ENCODE measurements at places on chromosomes 11 and 22.

DNA sequence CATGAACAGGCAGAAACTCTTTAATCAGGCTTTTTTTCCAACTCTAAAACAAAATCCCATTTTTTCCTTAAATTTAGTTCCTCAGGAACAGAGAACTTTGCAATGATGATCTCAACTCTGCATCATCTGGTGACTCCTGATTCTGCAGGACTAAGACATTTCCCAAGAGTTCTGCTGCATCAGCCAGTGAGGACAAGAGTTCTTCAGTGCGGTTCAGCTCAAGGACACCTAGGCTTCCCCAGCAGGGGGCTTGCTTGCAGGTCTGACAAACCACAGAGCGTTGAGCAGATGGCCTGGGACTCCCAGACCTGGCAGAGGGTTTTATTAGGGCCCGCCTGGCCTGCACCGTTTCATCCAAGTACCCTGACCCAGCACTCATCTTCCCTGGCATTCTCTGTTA, 6.4 kb downstream of the CDCA5 start:
- DNase-seq, result no peak

GRCh38 chr22:21734540-21735199, 924 bp downstream of the YPEL1 start:
- DNase-seq, result no peak

- no peak for DNase-seq
These were observed 7.6 kb downstream of the C11orf58 start for GRCh38 chr11:16745950-16746605.

DNA sequence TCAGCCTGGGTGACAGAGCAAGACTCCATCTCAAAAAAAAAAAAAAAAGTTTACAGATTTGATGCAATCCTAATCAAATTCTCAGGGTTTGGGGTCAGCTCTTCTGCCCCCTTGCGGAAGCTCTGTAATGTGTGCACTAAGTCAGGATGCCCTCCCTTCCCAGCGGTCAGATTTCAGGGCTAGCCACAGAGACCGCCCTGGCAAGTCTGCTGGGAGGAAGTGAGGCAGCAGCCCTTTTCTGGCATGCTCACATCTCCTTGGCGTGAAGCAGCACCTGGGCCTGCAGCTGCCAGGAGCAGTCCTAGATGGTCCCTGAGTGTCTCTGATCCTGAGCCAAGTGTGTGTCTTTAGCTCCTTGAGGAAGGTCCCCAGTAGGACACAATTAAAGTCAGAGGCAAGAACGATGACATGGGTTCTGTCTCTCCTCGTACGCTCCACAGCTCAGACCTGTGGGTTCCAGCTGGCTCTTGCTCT, 10.9 kb upstream of the APOBEC3C start:
- no peak for DNase-seq

DNA sequence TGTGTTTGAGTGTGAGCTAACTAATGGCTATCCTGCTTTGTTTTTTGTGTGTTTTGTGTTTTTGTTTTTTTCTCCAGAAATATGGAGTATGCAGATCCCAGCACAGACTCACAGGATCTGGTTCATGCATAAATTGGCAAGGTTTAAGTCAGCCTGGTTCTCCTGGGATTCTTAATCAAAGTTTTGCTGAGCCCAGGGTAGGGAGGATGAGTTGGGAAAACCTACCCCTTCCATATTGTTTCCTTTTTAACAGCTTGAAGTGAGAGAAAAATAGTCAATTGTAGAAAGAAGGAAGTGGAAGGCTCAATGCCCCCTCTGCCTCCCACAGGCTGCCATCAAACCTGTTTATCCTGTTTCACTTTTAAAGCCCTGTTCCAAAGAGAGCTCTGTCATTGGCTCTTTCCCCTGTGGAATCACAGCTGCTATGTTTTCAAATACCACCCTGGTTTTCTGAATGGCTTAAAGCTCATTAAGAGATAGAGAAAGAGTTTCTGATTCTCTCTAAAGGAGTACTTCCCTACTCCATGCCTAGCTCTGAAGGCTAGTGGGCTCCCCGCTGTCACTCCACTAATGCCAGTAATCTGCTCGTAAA, 23.4 kb upstream of the CADM1 start:
- DNase-seq, result no peak

- no peak for DNase-seq
These were observed 46.6 kb downstream of the MTMR2 start for GRCh38 chr11:95877291-95877690.

- DNase-seq, result no peak
These were observed 637.8 kb downstream of the BRD1 start for GRCh38 chr22:49189871-49190270.

- DNase-seq, result no peak
These were observed 104.3 kb downstream of the GAB2 start for GRCh38 chr11:78313181-78313795.

GRCh38 chr22:41429232-41429950, 17.2 kb downstream of the TOB2 start:
- no peak for DNase-seq

DNA sequence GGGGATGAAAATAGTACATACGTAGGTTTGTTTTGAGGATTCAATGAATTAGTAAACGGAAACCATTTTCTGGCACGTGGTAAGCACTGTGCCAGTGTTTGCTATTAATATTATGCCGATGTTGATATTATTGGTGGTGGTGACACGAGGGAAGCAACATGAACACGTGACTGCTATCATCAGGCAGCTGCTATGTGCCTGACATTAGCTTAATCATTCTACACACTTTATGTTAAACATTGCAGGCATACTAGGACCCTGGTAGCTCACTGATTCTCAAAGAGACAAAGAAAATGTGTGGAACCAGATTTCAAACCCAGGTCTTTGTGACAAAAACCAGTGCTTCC, 656 bp downstream of the SRRD start:
- DNase-seq, result no peak

- DNase-seq, result no peak
These were observed 26.6 kb upstream of the L3MBTL2 start for GRCh38 chr22:41178425-41178975.

GRCh38 chr22:46612904-46613605, 7.1 kb upstream of the GRAMD4 start:
- peak; percentile 61 for DNase-seq

DNA sequence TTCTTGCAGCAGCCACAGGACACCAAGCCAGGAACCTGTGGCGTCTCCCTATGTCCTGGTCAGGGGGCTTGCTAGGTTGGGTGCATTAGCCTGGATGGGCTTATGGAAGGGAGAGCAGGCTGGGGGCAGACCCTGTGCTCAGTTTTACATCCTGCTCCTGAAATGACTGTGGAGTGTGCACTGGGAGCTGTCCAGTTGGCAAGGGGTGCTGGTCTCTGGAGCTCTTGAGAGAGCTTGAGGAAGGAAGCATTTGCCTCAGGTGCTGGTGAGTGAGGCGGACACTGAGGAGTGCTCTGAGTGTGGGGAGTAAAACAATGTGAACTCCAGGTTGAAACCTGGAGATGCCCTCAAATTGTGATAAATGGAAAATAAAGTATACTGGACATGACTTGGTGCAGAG, 3.4 kb downstream of the SCGB1D4 start:
- DNase-seq, result no peak

- no peak for DNase-seq
These were observed 222.3 kb upstream of the NARS2 start for GRCh38 chr11:78796956-78797355.

DNA sequence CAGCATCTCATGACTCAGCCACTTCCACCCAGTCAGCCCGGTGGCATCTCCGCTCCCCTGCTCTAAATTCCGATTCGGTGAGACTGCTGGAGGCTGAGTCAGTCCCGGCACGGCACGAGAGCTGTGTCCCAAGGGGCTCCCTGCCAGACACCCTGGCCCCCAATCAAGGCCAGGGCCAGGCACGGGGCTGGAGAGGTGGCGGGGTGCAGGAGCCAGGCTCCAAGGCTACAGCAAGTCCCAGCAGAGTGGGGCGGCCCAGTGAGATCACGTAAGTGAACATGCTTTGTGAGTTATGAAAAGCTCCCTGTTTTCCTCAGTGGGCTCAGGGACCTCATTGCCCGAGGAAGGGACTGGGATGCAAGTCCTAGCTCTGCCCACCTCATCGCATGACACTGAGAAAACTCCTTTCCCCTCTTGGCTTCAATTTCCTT, 3.0 kb downstream of the C11orf68 start:
- no peak for DNase-seq

DNA sequence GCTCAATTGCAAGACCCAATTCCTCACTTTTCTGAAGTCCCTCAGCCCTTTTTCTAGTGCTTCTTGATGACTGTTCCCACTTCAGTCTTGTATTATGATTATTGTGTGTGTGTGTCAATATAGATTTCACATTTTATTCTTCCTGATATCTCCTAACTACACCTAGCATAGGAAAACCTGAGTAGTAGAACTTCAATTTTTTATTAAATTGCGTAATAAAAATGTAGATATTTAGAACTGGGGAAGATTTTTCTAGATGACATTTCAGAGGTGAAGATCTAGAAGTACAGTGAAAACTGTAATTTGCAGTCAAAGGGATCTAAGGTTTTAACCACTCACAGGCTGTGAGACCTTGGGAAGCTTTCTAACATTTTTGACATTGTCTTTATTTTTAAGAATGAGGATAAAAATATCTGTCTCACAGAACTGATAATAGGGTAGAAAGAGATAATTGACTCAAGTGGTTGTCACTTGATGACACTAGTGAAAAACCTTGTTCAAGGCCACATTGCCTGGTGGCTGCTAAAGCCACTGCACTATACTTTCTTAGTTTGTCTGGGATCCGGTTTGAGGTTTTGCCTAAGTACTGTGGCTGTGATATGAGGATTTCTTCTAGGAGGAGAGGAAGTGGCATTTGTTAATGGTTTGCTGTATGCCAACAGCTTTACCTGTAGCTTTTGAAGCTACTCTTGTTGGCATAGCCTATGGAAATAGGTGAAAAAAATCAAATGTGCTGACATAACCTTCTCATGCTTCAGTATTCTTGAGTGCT, 32.2 kb upstream of the SESN3 start:
- no peak for DNase-seq

- no peak for DNase-seq
These were observed 204.0 kb upstream of the NECTIN1 start for GRCh38 chr11:119932828-119933562.
